Activated CD8-positive, alpha-beta T cell treated with anti-CD3 and anti-CD28 coated beads, Interleukin-2, amount 10 ng/mL, durations not matched to agents 7 days and 5 days (primary cell): ENCODE measurements at places on chromosomes 3 and 15. TPM values are rescaled to one million over a fixed set of nuclear protein-coding genes. Genes with fewer than 3 reads are reported as not detected.

GRIP2 gene
- not detected for total RNA-seq

SAMD7 gene
- not detected for total RNA-seq

SCAMP5 gene
- total RNA-seq, result 1.1 TPM

TRIP4 gene
- 23.0 TPM for total RNA-seq

SHF gene
- total RNA-seq, result 0.57 TPM

IMPG2 gene
- total RNA-seq, result 0.29 TPM

CASR gene
- total RNA-seq, result not detected

TMEM40 gene
- not detected for total RNA-seq

SMAD6 gene
- 1.2 TPM for total RNA-seq

SYNPR gene
- not detected for total RNA-seq

DHX36 gene
- 67.7 TPM for total RNA-seq

STAC gene
- not detected for total RNA-seq

SLC22A14 gene
- not detected for total RNA-seq

TMEM42 gene
- total RNA-seq, result 8.4 TPM

FILIP1L gene
- total RNA-seq, result 1.7 TPM

KNG1 gene
- not detected for total RNA-seq
